ENCODE measurements at places on chromosomes 6 and 20.

DNA sequence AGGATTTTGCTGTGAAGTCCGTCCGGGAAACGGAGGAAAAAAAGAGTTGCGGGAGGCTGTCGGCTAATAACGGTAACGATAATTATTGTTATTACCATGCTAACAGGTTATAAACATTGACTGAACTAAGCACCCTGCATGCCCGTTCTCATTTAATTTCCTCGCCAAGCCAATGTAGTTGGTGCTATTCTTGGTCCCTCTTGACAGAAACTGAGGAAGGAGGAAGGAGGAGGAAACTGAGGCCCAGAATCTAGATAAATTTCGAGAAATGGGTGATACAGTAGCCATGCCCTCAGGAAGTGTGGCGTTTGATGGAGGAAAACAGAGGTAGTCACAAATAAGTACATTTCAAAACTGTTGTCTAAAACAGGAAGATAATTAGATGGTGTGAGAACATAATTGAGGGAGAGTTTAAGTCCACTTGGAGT lies 474 bp downstream of the TPX2 start:
- DNase-seq = no peak

GRCh38 chr20:13422637-13423036 lies 201.6 kb downstream of the ISM1 start:
- DNase-seq = no peak

DNA sequence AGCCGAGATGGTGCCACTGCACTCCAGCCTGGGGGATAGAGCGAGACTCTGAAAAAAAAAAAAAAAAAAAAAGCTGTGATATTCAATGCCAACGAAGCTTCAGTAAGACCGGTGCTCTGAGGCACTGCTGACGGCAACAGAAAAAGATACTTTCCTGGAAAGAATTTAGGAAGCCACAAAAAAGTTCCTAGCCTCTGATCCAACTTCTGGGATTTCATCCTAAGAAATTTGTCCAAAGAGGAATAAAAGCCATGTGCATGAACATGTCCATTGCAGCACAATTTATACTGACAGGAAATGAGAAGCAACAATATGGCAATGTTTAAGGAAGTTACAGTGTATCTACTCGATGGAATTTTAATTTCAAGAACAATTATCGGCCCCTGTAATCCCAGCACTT lies 24.5 kb upstream of the CARMIL1 start:
- DNase-seq = no peak

DNA sequence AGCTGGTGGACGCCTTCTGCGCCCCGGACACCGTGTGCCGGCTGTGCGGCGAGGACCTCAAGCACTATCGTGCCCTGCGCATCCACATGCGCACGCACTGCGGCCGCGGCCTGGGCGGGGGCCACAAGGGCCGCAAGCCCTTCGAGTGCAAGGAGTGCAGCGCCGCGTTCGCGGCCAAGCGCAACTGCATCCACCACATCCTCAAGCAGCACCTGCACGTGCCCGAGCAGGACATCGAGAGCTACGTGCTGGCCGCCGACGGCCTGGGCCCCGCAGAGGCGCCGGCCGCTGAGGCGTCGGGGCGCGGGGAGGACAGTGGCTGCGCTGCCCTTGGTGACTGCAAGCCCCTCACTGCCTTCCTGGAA lies 82.7 kb downstream of the SSR1 start:
- DNase-seq = no peak

GRCh38 chr6:2480267-2480966 lies 235.0 kb upstream of the GMDS start:
- DNase-seq = no peak

GRCh38 chr20:18224968-18225568 lies 63.3 kb upstream of the ZNF133 start:
- no peak for DNase-seq

GRCh38 chr20:40698744-40699143 lies 9.7 kb upstream of the MAFB start:
- no peak for DNase-seq

DNA sequence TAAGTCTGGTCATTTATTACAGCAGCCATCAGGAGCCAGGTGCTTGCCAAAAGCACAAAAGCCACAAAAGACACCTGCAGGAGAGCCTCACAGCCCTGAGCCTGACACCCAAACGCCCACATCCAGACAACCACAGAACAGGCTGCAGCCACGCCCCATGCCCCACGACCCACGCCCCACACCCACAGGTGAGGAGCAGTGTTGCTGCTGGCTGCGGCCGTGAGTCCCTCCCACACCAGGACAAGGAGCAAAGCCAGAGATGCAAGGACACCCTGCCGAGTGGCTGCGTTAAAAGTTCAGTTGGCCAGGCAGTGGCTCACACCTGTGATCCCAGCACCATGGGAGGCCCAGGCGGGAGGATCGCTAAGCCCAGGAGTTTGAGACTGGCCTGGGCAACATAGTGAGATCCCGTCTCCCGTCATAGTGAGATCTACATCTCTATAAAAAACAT lies 43.0 kb downstream of the SLC2A4RG start:
- DNase-seq = no peak

GRCh38 chr6:131173680-131174079 lies 38.4 kb downstream of the AKAP7 start:
- DNase-seq = no peak

GRCh38 chr20:33629533-33629932 lies 32.6 kb upstream of the C20orf144 start:
- DNase-seq = no peak

GRCh38 chr6:92160226-92160625 lies 1259.1 kb downstream of the EPHA7 start:
- no peak for DNase-seq

- peak; percentile 63 for DNase-seq
Measured at GRCh38 chr6:108560463-108561308, at the start of gene FOXO3. Gene FOXO3 (plus strand): TSS chr6:108560917. CDS start chr6:108561209, 292 bp downstream.

DNA sequence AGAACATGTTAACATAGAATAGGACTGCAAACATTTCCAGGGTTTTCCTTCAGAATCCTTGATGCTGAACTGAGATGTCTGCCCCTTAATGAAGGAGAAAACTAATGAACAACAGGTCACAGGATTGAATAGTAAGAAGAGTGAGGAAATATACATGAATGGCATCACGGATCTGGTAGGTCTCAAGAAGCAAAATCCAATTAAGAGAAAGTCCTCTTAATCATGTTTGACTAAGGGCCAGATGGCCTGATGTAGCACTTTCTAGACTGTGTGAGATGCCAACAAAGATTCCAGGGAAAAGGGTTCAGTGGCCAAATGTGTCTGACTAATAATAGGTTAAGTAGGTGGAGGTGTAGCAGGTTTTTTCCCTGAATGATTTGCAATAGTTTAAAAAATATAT lies 13.7 kb upstream of the SHPRH start:
- no peak for DNase-seq

GRCh38 chr6:35492258-35492973 lies 4.5 kb downstream of the TEAD3 start:
- no peak for DNase-seq

DNA sequence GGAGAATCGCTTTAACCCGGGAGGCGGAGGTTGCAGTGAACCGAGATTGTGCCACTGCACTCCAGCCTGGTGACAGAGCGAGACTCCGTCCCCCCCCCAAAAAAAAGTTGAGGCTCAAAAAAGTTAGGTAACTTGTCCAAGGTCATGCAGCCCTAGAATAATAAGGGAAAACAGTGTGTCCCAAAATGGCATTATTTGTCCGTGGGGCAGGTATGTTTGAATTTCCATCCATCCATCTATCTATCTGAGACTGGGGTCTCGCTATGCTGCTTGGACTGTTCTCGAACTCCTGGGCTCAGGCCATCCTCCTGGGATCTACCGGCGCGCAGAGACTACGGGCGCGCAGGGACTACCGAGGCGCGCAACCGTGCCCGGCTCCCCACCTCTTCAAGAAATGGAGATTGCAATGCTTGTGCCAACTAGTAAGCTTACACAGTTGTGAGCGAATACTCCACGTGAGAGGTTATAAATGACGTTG lies 374 bp upstream of the ABCC10 start:
- DNase-seq = no peak

GRCh38 chr6:51648236-51648635 lies 439.2 kb downstream of the PKHD1 start:
- DNase-seq = no peak

- no peak for DNase-seq
Measured at GRCh38 chr6:13012977-13013680, 296.6 kb downstream of the PHACTR1 start.

GRCh38 chr6:25054469-25054868 lies 118.7 kb upstream of the RIPOR2 start:
- no peak for DNase-seq

DNA sequence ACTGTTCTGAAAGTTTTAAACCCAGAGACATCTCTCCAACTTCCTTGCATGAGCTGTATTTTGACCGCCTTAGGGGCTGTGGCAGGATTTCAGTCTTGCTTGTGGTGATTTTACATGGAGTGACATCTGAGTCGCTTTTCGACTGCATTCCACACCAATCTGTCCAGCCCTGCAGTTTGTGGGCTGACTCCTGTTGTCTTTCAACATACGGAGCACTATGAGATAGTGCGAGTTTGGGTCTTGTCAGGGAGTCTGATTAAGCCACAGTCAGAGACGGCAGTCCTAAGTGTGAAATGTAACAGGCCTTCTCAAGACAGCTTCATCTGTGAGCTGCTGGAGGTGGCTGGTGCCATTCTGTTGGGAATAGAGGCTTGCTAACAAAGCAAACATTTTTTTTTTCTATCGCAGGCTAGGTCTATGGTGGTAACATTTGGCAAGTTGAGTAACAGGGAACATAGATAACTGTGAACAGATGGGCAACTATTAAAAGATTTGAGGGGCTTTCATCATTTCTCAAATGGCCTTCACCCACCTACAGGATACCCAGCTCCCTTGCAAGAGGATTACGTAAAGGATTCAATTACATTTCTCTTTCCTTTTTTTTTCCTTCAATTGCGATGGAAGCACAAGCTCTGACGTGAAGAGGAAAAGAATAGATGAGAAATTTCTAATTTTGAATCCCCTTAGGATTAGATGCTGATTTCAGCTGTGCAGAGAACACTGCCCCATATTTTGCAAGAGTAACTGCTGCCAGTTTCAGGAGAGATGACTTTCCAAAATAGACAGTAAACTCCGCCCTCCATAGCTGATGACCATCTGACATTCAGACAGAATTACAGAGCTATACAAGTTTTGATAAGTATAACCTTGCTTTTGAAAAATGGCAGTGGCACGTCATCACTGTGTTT lies 25.1 kb downstream of the CAP2 start:
- no peak for DNase-seq

DNA sequence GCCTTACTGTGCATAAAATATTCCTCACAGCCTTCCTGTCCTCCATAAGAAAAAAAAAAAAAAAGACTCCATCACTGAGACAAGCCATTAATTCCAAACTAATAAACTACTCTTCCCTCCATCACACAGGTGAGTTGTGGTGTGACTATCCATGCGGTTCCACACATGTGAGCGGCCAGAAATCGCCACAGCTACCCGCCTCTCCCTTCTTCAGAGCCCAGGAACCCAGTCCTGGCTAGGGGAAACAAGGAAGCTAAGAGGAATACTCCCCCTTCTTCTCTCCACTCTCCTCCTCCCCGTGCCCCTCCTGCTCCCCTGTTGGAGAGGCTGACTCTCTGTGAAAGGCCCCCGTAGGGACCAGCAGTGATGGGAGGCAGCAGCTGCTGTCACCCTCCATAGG lies 128.6 kb upstream of the ARID1B start:
- no peak for DNase-seq

DNA sequence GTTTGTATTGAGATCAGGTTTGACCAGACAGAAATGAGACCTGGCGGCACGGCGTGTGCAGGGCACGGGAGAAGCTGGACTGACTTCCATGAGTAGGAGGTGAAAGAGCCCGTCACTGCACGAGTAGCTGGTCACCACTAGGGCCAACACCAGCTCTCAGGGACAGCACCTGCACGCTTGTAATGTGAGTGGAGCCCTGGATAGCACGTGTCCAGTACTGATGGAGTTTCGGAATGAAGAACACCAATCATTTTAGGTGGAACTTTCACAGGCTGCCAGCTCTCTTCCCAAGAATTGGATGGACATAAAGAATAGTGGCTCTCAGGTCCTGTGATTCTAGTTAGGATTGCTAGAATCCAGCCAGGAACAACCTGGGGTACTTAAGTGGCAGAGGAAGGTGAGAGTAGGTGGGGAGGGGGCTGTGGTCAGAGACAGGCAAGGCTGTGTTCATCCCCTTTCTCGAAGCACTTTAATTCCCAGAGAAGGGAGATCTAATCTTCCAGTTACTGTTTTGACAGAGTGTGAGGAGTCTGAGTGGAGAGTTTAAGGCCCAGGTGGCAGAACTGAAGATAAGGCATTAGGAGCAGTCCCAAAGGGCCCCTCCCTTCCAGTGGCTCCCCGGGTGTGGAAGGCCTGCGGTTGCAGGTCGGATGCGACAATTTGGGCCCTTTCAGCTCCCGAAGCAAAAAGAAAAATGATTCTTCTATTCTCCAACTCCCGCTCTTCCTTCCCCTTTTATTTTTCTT lies 314.8 kb downstream of the QKI start:
- no peak for DNase-seq

- no peak for DNase-seq
Measured at GRCh38 chr6:169397684-169398083, 144.0 kb upstream of the THBS2 start.

- no peak for DNase-seq
Measured at GRCh38 chr6:39934131-39934757, at the start of gene MOCS1. Gene MOCS1 (minus strand): TSS chr6:39934462. CDS start chr6:39934417, 45 bp downstream.
